ENCODE measurements at places on chromosomes 11 and 22.

DNA sequence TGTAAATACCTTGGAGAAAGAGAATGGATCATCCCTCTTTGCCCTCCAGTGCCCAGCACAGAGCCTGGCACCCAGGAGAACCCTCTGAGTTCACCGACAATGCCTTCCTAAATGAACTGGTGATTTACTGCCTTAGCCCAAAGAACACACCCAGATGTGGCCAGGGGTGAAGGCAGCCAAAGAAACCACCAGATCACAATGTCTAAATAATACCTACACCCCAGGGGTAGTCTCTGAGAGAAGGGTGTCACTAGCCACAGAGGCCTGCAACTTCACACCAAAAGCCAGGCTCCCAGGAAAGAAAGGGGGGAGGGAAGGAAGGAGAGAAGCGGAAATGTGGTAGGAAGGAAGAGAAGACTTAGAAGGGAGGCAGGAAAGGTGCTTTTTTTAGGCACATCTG is 65.7 kb downstream of the RPL27A start:
- no peak for DNase-seq

- no peak for DNase-seq
Measured at GRCh38 chr11:49213026-49213560, 4.7 kb upstream of the FOLH1 start.

DNA sequence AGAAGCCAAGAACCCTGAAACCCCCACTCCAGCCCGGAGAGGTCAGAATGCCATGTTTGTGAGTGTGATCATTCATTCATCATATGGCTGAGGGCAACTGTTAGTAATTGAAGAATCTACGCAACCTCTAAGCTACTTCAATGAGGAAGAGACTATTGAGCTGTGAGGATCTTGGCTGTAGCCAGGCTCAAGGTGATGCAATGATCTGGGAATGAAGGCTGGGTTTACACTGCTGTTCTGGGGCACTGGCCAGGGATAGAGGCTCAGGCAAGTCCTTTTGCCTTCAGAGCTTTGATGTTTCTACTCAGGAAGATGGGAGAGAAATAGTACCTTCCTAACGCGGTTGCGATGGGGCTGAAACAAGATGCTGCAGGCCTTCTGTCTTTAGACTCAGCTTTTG is 12.9 kb downstream of the CRYBB2 start:
- DNase-seq: no peak

GRCh38 chr11:95793116-95793515 is 2.8 kb downstream of the CEP57 start:
- no peak for DNase-seq

- DNase-seq: no peak
Measured at GRCh38 chr11:126485021-126485792, 129.7 kb downstream of the ST3GAL4 start.

DNA sequence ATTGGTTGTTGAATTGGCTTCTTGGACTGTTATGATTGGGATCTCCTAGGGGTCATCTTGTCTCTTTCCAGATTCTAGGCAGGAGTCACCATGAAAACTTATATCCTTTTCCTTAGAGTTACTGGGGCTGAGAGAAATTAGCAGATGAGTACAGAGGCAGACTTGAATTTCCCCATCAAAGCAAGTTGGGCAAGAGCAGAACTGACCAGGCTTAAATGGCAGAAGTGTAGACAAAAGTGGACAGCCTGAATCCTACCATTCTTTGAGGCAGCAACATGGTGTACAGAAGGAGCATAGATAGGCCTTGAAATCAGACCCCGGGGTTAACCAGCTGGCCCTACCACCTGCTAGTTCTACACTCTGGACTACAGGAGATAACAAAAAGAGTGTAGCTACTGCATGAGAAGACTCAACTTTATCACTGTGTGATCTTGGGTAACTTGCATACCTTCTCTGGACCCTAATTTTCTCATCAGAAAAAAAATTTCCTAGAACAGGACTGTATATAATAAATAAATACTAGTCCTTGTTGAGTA is 427.4 kb upstream of the CADM1 start:
- DNase-seq: peak; percentile 29

- no peak for DNase-seq
Measured at GRCh38 chr22:27820896-27821866, 19.6 kb upstream of the MN1 start.

DNA sequence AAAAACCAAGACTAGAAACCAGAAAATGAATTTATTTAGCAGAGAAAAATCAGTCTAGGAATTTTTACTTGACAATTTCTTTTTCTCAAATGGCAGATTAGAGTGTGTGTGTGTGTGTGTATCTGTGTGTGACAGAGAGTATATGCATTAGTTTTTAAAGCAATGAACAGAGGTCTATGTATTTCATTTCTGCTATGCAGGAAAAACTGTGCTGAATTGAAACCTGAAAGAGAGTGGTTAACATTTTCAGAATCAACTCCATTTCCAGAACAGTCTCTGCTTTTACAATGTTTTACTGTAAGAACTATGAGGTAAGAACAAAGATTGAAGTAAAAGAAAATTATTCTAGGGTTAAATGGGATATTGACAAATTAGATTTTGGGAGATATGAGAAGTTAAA is 114.8 kb downstream of the GRM5 start:
- DNase-seq: no peak

GRCh38 chr11:62340269-62340901 is 3.1 kb downstream of the ASRGL1 start:
- no peak for DNase-seq

DNA sequence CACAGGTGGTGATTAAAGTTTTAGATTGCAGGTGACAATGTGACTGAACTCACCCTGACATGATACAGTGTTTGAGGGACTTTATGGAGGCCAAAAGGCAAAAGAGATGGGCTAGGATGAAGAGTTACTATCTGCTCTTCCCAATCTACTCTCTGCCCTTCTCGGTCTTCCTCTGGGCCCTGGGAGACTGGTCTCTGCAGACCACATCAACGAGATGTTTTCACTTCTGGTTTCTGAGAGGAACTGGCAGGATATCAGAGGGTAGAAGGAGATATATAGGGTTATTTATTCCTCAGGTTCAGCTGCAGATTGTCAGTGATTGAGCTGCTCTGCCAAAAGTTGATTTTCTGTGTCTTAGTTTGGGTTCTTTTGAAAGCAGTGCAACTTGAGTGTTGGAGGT is 32.4 kb upstream of the CD44 start:
- DNase-seq: no peak

DNA sequence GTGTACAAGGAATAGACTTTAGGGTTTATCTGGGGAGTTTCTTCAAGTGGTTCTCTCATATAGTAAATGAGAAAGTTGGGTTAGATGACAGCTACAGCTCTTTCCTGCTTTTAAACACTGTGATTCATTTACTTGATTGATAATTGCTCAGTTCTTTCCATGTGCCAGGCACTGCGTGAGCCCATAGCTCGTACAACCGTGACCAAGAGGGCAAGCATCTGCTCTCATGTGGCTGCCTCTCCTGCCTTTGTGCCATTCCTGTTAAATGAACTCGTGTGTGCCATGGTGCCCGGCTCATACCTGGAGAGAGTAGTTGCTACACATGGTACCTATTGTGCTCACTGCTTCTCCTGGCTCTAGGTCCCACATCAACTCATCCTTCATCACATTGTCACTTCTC is 206.3 kb downstream of the SNX19 start:
- DNase-seq: no peak

GRCh38 chr11:99920956-99921355 is 766.1 kb upstream of the ARHGAP42 start:
- no peak for DNase-seq

GRCh38 chr22:40240686-40241085 is 63.0 kb downstream of the TNRC6B start:
- no peak for DNase-seq
